ENCODE measurements at places on chromosomes 4 and X.

- DNase-seq: no peak
Measured at GRCh38 chr4:173014113-173014558, 154.5 kb upstream of the GALNT7 start.

DNA sequence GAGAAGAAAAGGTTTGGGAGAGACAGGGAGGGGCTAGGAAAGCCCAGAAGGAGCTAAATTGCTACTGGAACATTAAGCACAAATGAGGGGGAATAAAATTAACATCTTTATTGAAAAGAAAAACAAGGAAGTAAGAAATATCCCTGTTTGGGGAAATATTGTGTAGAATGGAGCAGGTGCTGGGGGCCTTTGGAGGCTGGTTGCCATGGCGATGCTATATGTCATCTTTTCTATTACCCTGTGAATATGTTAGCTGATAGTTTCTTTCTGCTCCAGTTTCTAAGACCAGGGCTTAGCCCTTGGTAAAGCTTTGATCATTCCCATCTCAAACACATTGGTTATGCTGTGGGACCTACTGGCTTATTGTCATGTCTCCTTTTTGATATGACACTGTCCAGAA lies 28.7 kb downstream of the TMEM31 start:
- no peak for DNase-seq

DNA sequence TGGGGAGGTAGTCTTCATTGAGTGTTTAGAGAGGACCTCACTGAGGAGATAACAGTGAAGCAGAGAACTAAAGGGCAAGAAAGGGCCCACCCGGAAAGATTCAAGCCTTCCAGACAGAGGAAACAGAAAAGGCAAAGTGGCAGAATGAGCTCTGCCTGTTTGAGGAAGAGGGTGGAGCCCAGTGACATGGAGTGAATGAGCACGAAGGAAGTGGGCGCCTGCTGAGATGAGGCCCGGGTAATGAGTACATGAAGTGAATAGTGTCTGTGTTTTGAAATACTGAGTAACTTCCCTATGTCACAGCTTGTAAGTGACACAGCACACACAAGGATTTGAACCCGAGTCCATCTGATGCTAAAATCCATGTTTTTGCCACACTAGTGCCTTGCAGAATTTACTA lies 32.5 kb upstream of the TLR2 start:
- DNase-seq: no peak

DNA sequence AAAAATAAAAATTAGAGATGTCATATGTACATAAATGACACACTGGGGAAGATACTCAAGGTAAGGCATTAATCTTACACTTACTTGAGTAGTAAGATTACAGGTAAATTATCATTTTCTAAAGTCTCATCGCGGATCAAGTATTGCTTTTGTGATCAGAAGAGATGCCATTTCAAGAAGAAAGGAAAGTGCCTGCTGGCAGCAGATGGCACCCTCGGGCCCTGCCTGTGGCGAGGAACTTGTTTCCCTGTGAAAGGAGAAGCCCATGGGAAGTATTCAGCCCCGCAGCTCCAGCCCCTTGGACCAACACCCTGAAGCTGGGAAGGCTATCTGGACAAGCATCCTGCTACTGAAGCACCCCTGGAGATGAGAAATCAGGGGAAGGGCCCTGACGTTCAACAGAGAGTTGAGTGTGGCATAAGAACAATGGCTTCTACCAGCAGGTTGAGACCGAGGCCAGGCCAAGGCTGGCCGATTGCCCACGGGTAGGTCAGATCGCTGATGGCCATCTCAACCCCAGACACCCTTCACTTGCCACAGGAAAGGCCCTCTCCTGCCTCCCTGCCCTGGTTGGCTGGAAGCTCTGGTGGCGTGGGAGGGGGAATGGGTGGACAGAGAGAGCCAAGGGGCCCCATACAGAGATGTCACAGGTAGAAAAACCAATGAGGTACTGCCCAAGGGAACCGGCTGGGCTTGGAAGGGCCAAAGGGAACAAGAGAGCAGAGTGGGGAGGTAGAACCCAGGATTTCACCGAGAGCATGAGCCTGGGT lies 18.8 kb upstream of the MXD4 start:
- peak; percentile 4 for DNase-seq

DNA sequence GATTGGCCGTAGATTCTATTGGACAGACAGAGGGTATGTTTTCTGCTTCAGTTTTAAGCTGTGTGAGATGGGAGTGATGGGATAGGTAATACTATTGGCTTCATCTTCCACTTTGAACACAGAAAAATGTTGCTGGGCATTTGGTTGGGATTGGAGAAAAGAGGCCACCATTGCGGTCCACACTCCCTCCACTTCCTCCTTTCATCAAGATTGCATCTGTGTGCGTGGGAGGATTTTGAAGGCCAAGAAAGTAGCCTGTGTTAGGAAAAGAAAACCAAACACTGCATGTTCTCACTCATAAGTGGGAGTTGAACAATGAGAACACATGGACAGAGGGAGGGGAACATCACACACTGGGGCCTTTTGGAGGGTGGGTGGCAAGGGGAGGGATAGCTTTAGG lies 56.4 kb downstream of the EGF start:
- DNase-seq: no peak

DNA sequence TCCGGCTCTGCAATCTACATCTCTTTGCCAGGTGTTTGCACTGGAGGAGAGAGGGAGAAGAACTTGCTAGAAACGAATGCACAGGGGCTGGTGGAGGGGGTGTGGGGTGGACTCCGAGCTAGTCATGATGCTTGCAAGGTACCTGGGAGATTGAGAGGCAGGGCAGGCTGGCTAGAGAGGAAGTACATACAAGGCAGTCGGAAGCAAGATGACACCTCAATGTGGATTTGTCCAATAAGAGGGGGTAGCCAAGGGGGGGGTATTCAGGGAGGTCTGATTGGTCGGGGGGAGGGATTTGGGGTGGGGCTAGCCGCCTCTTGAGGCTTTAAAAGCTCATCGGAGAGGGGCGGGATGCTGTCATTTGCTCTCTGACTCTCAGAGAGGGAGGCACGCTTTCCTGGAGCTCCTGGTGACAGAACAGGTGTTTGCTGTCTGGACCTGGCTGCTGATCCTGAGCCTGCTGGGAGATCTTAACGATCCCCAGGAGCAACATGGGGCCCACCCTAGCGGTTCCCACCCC lies at the start of gene GPR50:
TSS of gene GPR50 (plus strand) at position 354 of the 520 bp plus-strand sequence. CDS start at position 492, 138 bp downstream.
- no peak for DNase-seq

- no peak for DNase-seq
Measured at GRCh38 chr4:174575436-174575835, 53.1 kb upstream of the HPGD start.

DNA sequence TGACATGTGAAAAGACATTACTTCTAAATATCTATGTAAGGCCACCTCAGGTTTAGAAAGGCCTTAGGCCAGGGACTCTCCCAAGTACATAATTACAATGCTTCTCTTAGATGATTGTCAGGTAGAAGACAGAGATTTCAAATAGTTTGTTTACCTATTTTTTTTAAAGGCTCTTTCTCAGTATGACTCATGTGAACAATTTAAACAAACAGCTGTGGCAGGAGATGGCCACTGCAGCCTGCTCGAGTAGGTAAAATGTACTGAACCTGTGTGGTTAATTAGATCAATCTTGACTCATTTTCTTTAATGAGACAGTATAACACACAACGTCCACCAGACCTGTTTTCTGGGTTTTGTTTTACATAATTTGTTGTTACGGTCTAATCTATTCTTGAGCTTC lies 50.2 kb downstream of the LEF1 start:
- DNase-seq: peak; percentile 36

GRCh38 chr4:76690011-76690905 lies 207.7 kb downstream of the SOWAHB start:
- DNase-seq: peak; percentile 31

- DNase-seq: no peak
Measured at GRCh38 chrX:129638917-129639316, 15.8 kb downstream of the APLN start.

GRCh38 chrX:48035891-48036290 lies 29.1 kb downstream of the SPACA5 start:
- DNase-seq: no peak

DNA sequence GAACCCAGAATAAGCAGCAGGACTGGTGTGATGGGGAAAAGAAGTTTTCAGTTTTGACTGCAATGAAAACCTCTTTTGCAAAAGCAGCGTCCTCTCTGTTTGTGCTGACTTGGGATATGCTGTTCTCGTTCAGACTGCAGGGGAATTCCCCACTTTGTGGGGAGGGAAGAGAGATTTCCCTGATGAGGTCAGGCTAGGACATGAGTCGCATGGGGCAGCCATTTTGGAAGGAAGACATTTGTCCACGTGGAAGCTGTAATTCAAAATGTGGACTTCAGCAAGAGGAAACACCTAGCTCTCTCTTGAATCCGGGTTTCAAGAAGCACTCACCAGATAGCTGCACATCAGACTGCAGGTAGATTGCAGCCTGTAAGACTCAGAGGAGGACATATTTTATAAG lies 39.3 kb downstream of the ING2 start:
- no peak for DNase-seq

DNA sequence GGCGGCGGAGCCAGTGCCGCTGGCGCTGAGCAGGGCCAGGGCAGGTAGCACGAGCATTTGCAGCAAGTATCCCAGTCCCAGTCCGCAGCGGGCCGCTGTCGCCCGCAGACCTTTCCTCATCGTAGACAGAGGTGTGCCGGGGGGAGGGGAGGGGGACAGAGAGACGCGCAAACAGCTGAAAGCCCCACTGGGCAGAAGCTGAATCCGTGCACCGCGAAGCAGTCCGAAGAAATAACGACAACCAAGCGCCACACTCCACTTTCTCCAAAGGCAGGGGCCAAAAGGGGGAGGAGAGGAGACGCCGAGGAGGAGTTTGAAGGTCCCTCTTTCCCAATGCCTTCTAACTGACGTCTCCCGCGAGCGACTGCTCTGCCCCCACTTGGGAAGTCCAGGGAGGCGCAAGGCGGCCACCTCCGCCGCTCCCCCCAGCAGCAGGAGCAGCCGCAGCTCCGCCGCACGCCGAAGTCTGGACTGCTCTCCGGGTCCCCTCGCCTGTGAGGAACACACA lies at the start of gene UNC5C:
TSS of gene UNC5C (minus strand) at position 236 of the 508 bp plus-strand sequence.
- DNase-seq: peak; percentile 19

GRCh38 chr4:119865389-119865788 lies 201.3 kb downstream of the MAD2L1 start:
- no peak for DNase-seq

GRCh38 chr4:45477311-45477733 lies 646.5 kb downstream of the GABRG1 start:
- no peak for DNase-seq

- no peak for DNase-seq
Measured at GRCh38 chrX:7771788-7772438, 71.1 kb upstream of the VCX start.

- no peak for DNase-seq
Measured at GRCh38 chr4:180999217-180999616, 1244.0 kb upstream of the TENM3 start.

DNA sequence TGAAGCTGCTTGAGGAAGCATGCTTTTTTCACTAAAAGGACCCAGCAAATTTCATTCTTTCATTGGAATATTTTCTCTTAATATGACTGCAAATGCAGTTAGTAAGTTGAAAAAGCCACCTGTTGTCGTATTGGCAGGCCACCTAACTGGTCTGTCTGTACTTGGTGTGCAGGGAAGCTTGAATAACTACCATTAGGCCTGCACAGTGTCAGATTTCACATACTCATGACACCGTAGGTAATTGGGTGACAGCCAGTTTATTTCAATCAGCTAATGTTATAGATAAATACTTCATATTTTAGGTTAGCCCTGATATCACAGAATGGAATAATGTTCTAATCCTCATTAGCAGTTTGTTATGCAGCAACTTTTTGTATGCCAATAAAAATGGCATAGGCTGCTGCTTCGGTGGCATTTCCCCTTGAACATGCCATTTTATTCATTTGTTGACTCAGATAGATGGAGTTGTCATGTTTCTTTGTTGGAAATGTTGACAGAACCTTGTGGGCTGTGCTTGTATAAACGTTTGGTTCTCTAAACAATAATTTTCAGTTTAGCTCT lies 173.7 kb downstream of the RPA4 start:
- DNase-seq: peak; percentile 88

DNA sequence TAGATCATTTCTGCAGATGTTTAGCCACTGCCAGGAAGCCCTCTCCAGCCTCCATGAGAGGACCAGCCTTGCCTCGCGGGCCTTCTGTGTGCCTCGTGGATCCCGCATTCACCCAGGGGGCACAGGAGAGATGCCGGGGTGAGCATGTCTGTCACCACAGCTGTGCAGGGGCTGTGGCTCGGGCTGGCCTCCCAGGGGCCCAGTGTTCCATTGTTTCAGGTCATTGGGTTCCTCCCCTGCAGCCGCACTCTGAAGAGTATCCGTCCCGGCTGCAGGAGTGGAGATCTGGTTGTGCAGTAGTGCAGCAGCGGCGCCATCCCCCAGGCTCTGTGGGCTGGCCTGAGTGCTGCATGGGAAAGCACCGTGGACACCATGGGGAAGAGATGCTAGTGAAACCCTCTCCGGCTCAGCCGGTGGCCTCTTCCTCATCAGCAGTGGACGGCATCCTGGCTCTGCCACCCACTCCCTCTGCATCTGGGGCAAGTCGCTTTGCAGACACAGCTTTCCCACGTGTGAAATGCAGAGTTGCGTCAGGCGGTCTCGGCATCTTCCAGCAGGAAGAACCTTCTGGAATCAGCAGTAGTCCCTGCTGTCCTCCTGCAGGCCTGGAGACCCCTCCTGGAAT lies 29.1 kb downstream of the TBC1D14 start:
- no peak for DNase-seq

DNA sequence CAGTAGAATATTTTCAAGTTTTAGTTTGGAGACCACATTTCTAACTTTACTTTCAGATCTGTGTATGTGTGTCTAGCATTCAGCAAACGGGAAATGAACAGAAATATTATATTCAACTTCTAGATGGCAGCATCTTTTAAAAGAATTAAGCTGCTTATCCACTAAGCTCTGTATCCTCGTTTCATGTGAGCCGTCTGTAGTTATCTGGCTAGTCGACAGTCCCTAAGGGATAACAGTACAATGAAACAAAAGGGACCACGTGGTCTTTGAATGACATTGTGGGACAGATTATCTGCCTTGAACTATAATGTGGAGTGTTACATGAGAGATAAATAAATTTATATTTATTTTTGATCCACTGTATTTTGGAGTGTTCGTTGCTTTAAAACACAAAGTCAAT lies 35.8 kb upstream of the PRSS12 start:
- DNase-seq: no peak

- peak; percentile 66 for DNase-seq
Measured at GRCh38 chrX:16869393-16870094, 618 bp downstream of the RBBP7 start.

DNA sequence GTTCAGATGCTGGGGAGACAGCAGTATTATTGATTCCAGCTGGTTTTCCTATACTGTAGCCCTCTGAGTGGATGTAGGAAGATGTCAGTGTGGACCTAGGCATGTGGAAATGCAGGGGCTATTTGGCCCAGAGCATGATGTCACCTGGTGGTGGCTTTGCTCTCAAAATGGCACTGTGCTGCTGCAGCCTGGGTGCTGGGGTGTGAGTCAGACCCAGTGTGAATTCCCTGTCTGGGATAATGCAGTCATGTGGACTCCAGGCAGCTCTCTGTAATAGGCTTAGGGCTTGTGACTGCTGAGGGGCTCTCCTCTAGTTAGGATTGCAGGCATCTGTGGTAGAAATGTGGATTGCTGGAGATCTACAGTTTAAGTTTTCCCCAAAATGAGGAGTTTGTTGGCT lies 70.7 kb downstream of the DCAF8L2 start:
- no peak for DNase-seq

- no peak for DNase-seq
Measured at GRCh38 chrX:132738951-132739350, 219.5 kb downstream of the HS6ST2 start.

GRCh38 chr4:119715490-119716445 lies 87.2 kb upstream of the PDE5A start:
- DNase-seq: peak; percentile 2

GRCh38 chr4:102606261-102606660 lies 105.1 kb downstream of the NFKB1 start:
- DNase-seq: no peak
